ENCODE measurements at places on chromosomes 1 and 21.

GRCh38 chr1:113930499-113931161 lies 1.5 kb downstream of the HIPK1 start:
- DNase-seq = peak; percentile 86

GRCh38 chr21:44616591-44616926 lies 4.7 kb downstream of the KRTAP10-8 start:
- DNase-seq = no peak

- no peak for DNase-seq
Observed at GRCh38 chr1:5493851-5494311, 498.3 kb downstream of the NPHP4 start.

GRCh38 chr1:22900451-22900850 lies 72.2 kb downstream of the LACTBL1 start:
- DNase-seq = no peak

- peak; percentile 97 for DNase-seq
Observed at GRCh38 chr1:201503397-201504176, 3.3 kb downstream of the CSRP1 start.

- DNase-seq = no peak
Observed at GRCh38 chr1:19955534-19956170, 23.8 kb downstream of the PLA2G2A start.

GRCh38 chr1:159179906-159180305 lies 8.5 kb downstream of the CADM3 start:
- no peak for DNase-seq
